ENCODE measurements at places on chromosomes 3 and 15.

DNA sequence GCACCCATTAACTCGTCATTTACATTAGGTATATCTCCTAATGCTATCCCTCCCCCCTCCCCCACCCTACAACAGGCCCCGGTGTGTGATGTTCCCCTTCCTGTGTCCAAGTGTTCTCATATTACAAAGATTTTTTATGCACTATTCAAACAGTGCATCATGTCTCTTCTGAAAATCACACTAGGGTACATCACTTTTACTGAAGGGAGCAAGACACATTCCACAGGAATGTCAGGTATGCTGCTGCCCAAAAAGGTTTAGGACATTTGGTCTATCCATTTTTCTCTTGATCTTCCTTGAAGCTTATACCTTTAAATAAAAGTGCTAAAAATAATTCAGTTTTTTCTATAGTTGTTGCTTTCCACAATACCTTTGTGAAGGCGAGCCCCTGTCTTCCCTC is 9.2 kb upstream of the EPHA3 start:
- DNase-seq: no peak

DNA sequence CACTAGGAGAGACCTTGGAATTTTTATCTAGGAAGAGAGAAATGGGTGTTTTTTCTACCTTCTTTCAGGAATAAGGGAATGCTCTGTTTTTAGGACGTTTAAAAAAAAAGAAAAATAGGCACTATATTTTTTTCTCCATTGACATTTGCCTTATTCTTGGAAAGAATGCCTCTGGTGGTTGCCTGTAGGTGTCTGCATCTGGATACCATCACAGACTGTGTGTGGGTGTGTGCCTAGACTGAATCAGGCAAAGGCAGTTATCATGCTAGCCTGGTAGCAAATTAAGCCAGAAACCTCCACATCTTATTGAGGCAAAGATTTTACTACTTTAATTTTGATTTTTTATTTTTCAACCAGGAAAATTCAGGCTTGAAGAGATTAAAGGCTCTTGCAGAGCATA is 513.6 kb upstream of the KCNMB2 start:
- DNase-seq: no peak

GRCh38 chr3:159795681-159796175 is 192.9 kb upstream of the IL12A start:
- no peak for DNase-seq

DNA sequence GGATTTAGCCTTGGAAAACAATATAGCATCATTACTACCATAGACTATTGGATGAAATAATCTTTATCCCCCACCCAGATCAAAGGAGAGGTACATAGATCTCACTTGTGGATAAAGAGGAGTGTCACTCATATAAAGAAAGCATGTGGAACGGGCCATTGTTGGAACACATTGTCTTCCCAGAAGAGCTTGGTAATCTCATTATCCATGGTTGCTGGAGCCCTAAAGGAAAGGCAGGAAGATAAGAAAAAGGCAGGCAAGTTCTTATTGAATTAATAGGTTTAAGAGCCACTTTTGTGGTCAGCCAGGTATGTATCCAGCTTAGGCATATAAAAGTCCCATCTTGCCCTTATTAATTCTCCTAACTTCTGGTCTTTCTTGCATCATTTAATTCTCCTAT is 659.1 kb downstream of the GRM7 start:
- DNase-seq: no peak

DNA sequence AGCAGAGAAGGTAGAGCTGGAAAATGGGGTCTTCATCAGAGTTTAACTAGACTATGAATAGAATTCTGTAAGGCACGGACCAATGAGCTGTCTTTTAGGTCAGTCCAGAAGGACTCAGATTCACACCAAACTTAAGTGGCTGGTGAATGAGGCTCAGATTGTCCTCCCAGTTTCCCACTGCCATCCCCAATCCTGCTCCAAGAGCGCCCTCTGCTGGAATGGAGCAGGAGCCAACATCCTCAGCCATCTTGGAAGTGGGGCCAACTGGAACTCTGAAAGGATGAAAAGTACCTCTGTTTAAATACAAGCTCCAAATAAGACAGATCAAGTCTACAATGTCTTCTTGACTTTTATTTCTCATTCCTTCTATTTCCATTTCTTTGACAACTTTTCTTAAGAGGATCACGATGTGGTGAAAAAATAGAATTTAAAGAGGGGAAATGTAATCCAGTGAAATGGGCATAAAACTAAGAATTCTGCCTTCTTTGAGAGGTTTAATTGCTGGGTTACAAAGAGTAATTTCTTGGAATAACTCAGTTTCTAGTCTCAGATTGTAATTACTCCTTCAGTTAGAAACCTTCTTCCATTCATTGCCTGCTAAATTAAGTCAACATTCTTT is 217.1 kb upstream of the TPRG1 start:
- peak; percentile 85 for DNase-seq

GRCh38 chr3:58256061-58256460 is 18.5 kb downstream of the ABHD6 start:
- no peak for DNase-seq

GRCh38 chr3:52441772-52442332 is 3.1 kb downstream of the SEMA3G start:
- no peak for DNase-seq

DNA sequence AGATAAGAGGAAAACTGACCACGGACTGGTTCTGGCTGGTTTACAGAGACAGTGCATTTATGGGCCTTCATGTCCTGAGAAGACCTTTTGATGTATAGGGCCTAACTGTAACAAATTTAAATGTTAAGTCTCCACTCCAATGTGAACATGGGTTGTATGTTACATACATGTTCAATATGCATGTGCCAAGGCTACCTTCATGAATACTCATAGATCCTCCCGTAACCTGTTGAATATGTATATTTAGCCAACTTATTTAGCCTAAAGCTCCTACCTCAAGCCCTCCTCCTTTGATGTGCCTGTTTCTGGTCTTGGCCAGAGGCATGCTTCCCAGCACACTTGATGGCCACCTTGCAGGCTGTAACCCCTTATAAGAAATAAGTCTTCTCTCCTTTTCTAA is at the start of gene OR5H2:
Gene OR5H2 (plus strand): TSS at position 301 of the 400 bp plus-strand sequence. CDS start 398 bp downstream, outside the sequence.
- DNase-seq: no peak

- DNase-seq: no peak
Measured at GRCh38 chr3:121232309-121233225, 313.2 kb downstream of the POLQ start.

DNA sequence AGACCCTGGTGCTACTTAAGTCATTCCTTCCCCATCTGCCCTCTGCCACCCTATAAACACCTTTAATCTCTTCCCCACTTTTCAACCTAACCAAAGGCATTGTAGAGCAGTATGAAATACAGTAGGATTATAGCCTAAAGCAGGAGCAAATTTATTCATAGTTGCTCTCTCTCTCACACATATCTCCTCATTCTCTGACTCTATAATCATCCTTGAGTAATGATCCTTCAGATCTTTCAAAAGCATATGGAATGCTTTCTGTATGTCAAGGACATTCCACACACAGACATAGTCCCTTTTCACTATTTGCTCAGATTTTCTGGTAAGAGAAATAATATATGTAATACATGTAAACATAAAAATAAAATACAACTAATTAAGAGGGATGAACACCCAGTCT is 54.1 kb downstream of the TRPC1 start:
- DNase-seq: no peak

- DNase-seq: no peak
Measured at GRCh38 chr3:129554356-129555152, 11.6 kb downstream of the H1-8 start.

DNA sequence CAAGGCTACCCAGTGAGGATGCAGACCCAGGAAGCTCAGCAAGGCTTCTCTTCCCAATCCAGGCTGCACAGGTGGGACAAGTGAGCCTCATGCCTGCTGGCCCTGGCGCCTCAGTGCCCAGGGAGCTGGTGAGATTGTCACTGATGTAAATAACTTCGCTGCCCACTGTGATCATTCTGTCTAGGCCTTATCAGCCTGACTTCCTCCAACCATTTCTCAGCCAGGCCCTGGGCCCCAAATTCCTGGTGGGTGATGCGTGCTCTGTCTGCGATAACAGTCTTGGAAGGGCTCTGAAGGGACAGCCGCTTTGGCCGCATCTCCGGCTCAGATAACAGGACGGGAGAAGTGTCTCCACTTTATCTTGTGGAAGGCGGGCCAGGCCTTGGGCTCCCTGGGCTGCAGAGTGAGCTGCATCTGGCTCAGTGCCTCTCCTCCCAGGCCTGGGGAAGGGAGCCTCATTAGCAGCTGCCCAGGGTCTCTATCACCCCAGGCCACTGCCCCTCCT is 2.2 kb upstream of the FBLN2 start:
- no peak for DNase-seq

DNA sequence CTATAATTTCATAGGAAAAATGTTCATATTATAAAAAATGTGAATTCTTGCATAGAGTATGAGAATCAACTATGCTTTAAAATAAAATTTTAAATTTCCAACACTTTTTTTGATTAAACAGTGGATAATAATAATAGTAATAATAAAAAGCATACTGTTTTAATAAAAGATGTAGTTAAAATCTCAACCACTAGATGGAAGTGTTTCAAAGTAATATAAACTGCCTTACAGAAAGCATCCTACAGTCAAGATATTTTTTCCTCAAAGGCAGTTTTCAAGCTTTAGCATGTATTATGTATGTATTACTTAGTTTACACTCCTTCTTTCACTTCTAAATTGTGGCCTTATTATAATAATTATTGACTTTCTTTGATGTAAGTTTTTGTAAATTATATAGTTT is 217.5 kb downstream of the CHL1 start:
- no peak for DNase-seq

- DNase-seq: no peak
Measured at GRCh38 chr3:43995547-43996378, 245.9 kb upstream of the TOPAZ1 start.

- no peak for DNase-seq
Measured at GRCh38 chr3:101687142-101687931, 819 bp upstream of the RPL24 start.

DNA sequence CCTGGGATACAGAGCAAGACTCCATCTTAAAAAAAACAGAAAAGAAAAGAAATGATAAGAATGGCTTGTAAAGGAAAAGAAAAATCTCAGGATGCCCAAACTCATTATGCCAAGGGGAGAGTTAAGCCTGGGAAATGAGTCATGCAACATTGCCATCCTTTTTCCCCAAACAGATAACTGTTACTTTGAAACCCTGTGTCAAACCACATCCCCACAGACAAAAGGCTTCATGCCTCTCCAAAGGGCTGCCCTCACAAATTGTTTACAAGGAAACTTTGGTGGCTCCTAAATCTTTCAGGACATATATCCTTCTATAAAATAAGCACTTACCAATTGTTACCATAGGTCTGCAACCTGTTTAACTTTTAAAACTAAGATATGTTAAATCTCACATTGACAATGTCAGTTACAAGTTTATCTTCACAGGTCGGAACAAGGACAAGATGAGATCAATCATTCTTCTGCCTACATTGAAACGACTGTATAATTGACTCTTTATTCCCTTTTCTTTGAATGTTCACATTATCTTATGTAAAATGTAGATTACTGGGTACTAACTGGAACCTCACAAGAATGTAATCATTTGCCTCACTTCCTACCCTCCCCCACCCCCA is 18.6 kb upstream of the SENP7 start:
- no peak for DNase-seq

GRCh38 chr3:149958171-149958796 is 12.4 kb downstream of the PFN2 start:
- no peak for DNase-seq

DNA sequence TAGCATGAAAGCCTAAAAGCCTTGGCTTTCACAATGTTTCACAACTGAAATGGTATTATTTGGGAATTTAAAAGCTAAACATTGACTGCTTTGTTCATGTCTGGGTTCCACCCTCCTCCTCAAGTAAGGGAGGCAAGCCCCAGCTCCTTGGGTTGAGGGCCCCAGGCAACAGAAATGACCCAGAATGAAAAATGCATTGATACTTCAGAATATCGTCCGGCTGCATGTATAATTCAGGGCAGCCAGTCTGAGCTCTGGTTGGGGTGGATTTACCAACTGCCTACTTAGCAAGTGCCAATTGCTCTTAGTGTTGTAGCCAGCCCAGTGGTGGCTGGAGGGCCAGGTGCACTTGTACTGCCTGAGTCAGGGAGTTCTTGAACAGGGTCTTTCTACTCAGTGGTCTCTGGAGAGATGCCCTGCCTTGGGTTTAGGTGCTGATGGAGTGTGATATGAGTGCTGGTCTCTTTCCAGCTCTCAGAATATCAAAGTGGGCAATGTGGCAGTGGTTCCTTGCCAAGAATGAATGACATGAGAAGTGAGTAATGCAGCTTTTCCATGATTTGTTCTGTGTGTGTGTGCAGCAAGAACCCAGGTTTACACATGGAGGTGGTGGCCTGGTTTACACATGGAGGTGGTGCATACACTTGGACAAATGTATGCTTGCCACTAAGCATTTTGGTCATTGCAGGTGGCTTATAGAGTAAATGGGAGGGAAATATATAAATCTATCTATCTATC is 40.9 kb upstream of the ADAMTSL3 start:
- DNase-seq: no peak

GRCh38 chr15:98799461-98800390 is 151.4 kb downstream of the IGF1R start:
- no peak for DNase-seq

DNA sequence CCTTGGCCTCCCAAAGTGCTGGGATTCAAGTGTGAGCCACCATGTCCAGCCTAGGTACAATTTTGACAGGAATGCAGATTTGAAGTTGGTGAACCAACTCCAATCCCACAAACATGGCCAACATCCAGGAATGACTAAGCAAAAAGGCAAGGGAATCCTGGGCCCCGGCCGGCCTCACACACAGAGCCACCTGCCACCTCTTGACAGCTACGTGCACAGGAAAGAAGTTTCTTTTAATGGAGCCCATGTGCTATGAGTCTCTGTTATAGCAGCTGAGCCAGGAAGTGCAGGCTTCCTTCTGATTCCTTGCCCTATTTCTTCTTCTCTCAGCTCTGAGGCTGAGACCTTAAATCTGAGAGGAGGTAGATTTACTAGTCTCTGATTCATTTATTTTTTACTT is 8.8 kb downstream of the TMEM40 start:
- DNase-seq: no peak

DNA sequence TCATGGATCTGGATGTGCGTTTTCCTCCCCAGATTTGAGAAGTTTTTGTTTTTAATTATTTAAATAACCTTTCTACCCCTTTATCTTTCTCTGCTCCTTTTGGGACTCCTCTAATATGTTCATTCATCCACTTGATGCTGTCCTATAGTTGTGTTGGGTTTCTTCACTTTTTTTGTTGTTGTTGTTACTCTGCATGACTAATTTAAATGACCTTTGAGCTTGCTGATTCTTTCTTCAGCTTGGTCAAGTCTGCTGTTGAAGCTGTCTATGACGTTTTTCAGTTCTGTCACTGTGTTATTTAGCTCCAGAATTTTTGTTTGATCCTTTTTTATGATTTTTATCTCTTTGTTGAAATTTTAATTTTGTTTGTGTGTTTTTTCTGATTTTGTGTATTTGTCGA is 463.6 kb upstream of the ALCAM start:
- no peak for DNase-seq

DNA sequence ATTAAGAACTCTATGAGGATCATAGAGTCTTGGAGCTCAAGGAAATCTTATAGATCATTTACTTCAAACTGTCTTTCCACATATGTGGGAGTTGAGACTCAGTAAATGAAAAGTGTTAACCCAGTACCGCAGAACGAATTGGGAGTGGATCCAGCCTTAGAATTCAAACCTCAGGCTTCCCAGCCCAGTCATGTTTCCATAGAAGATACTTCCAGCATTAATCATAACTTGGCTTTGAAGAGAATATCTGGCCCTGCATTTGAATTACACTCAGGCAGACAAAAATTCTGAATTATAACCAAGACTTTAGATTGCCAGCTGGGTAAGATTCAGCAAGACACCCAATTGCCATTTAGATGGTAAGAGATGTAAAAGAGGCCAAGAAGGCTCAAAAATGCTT is 972.0 kb downstream of the TUSC7 start:
- no peak for DNase-seq

- DNase-seq: no peak
Measured at GRCh38 chr3:78994174-78995027, 773.4 kb downstream of the ROBO1 start.

Measured in hypothalamus (tissue), 51 donors.